ENCODE measurements at places on chromosomes 5 and 9. TPM values are rescaled to one million over a fixed set of nuclear protein-coding genes. Genes with fewer than 3 reads are reported as not detected.
A peak's percentile ranks its signal among the peaks of the same experiment; 100 is the strongest.

GRCh38 chr9:123250504-123250903 lies 17.9 kb downstream of the STRBP start:
- DNase-seq, result no peak

Gene COL15A1
- total RNA-seq, result 3.4 TPM

GRCh38 chr9:137798142-137798541 lies 79.4 kb upstream of the CACNA1B start:
- no peak for DNase-seq

Gene QRFP
- not detected for total RNA-seq

Gene C9orf152
- 0.41 TPM for total RNA-seq

Gene ABLIM3
- 47.7 TPM for total RNA-seq

GRCh38 chr9:1454616-1455347 lies 404.6 kb downstream of the DMRT2 start:
- no peak for DNase-seq

GRCh38 chr9:78781681-78782080 lies 484.8 kb downstream of the PSAT1 start:
- no peak for DNase-seq

GRCh38 chr9:1876891-1877496 lies 138.2 kb upstream of the SMARCA2 start:
- DNase-seq, result no peak

Gene FAM153A
- total RNA-seq, result 0.40 TPM

GRCh38 chr9:136902259-136902821 lies 16.0 kb downstream of the TRAF2 start:
- DNase-seq, result peak; percentile 19

- no peak for DNase-seq
Measured at GRCh38 chr9:136327304-136327974, at the start of gene GPSM1. Gene GPSM1 (plus strand): TSS chr9:136327539. CDS start chr9:136327696, 157 bp downstream.

- no peak for DNase-seq
Measured at GRCh38 chr5:145904743-145905142, 31.6 kb upstream of the SH3RF2 start.

DNA sequence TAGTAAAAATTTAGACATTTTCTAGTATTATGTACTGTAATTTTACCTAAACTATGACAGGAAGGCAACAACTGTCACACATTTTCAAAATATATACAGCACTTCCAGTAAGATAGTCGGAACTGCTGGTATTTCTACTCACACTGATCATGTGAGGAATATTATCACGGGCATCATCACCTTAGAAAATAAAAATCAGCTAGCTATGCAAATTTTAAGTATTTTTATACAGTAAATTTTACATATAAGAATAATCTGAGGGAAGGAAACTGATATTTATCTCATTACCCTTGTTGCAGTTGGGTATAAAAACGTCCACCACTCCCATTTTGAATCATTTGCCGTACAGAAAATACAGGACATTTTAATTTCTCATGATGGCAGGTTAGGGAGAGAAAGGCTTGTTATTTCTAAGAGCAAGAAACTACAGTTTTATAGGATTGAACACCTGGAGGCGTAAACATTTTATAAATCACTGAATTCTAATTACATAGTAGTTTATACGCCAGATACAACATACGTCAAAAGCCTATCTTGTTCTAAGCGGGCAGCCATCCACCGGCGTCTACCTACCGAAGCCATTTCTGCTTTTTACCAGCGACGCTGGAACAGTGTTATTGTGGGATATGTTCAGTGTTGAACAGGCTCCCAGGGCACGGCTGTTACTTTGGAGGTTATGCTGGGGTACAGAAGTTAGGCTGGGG lies 729 bp upstream of the TNPO1 start:
- no peak for DNase-seq

Gene PCDHGB7
- total RNA-seq, result 10.9 TPM

DNA sequence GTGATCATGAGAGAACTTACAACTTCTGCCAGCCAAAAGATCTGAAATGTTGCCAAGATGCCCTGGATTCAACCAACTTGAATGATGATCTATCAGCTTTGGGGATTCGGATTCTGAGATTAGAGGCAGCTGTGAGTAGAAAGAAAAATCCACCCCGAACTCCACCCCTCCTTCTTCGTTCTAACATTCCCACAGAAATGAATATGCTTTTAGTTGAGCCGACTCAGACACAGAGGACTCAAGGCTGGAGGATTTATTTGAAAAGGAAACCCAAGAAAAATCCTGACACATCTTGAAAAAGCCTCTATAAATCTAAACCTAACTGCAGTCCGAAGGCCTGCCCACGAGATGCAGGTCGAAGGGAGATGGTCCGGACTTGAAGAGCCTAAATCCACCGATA lies 275.0 kb downstream of the GAS1 start:
- no peak for DNase-seq

DNA sequence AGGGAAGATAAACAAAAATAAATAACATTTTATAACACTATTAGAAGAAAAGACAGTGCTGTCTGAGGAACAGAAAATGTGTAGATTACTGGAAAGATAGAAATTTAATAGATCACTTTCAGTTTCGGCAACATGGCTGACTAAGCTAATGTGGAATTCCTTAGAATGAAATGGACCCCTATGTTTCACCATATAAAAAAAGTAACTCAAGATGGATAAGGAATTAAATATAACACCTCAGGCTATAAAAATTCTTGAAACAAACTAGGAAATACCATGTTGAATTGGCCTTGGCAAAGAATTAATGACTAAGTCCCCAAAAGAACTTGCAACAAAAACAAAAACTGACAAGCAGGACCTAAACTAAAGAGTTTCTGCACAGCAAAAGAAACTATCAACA lies 558.3 kb downstream of the CHSY3 start:
- no peak for DNase-seq

Gene AP3S1
- total RNA-seq, result 199 TPM

DNA sequence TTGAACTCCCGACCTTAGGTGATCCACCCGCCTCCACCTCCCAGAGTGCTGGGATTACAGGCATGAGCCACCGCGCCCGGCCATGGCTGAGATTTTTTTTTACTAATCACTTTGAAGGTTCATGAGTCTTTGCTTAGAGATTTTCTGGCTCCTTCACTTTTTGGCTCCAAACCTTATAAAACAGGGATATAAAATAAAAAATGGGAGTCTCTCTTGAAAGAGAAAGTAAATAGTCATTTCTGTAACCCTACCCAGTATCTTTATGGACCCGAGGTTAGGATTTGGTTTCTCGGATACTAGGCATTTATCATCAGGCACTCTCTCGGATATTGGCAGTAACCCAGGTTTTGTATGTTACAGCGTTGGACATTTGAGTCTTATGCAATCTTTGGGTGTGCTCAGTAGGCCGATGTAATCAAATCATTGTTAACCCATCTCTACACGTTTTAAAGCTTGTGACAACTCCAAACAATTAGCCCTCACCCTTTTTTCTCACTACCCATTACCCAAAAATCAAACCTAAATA lies 25.3 kb downstream of the STXBP1 start:
- no peak for DNase-seq

Gene ASTN2
- not detected for total RNA-seq

DNA sequence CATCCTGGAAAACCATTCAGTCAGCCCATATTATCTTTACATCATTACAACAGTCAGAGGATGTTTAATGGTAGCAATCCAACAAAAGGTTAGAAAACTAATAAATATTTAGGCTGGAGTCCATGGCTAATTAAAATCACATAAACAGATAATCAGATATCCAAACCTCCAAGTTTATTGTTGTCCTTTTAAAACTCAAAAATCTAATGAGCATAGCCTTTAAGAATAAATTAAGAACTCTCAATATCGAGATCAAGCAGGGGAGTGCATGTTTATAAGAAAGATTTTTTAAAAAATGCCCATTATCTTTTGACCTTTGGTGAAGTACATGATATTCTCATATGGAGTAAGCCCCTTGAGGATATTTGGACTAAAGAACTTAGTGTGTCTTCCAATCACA lies 842.9 kb upstream of the SEMA6A start:
- DNase-seq, result no peak

Gene CCDC192
- not detected for total RNA-seq

Gene PTGS1
- 26.2 TPM for total RNA-seq

DNA sequence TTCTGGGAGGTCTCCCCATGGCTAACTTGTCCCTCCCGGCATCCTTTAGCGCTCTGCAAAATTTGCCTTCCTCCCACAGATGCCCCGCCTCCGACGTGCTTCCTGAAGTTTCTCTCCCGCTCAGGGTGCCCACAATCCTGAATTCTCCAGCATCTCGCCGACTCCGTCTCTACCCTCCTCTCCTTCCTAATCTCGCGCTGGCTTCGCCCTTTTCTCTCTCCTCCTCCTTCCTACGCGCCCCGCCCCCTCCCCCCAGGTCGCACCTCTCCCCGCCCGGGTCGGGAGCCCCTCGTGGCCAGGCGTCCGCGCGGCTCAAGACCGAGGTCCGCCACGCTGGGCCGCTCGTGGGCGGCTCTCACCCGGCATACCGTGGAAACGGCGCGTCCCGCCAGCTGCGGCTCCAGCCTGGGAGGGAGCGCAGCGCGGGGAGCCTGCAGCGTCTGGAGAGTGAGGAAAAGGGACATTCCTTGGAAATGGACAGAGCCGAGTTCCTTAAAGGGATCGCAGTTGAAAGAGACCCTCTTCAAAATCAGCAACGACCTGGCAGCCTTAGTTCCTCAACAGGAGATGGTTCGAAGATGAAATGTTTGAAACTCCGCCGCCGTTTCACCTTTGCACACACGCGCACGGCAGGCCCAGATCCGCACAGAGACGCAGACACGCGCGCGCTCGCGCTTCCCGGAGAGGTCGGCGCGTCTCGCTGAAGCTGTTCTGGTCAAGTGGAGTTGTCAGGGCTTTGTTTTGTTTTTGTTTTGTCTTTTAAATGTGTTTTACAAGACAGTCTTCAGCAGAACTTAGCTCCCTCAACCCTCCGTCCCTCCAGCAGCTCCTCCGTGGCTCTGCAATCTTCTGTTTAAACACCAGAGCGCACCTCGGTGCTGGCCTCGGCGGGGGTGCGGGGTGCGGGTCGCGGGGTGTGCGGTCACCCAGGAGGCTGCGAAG lies 5.0 kb upstream of the IRX2 start:
- DNase-seq, result no peak

Gene CRB2
- total RNA-seq, result not detected

DNA sequence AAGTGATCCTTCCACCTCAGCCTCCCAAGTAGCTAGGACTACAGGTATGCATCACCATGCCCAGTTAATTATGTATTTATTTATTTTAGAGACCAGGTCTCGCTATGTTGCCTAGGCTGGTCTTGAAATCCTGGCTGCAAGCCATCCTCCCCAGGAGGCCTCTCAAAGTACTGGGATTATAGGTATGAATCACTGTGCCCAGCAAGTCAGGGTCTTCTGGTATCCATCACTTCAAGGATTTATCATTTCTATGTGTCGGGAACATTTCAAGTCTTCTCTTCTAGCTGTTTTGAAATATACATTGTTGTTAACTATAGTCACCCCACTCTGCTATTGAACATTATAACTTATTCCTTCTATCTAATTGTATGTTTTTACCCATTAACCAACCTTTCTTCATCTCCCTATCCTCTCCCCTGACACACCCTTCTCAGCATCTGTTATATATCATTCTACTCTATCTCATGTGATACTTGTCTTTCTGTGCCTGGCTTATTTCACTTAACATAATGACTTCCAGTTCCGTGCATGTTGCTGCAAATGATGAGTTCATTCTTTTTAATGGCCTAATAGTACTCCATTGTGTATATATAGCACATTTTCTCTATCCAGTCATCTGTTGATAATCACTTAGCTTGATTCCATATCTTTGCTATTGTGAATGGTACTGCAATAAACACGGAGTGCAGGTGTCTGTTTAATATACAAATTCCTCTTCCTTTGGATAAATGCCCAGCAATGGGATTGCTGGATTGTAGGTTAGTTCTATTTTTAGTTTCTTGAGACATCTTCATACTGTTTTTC lies 26.4 kb downstream of the UTP15 start:
- DNase-seq, result no peak

DNA sequence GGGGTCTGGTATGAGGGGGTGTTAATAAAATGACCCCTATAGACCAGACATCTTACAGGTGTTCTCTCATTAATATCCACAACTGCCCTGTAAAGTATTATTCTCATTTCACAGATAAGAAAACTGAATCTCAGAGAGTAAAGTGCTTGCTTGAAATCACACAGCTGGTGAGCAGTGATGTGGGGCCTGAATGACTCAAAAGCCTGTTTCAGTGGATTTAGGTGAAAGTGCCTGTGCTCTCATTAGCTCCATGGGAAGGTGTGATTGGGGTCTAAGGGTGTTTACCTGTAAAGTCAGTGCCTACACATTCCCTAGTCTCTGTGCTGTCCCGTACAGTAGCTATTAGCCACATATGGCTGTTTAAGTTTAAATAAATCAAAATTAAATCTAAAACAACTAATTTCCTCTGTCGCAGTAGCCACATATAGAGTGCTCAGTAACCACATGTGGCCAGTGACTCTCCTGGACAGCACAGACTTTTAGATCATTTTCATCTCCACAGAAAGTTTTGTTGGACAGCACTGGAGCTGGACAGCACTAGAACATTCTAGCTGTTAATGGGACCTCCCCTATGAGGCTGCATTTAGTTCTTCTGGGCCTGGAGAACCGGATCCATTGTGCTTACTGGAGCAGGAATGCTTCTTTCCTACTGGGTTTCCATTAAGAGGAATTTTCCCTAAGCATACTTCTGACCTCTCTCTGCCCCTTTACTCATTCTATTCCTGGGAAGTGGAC lies 52.5 kb upstream of the SEMA6A start:
- no peak for DNase-seq

Gene ACOT12
- not detected for total RNA-seq

- DNase-seq, result no peak
Measured at GRCh38 chr9:28587052-28587451, 1013.8 kb upstream of the C9orf72 start.

DNA sequence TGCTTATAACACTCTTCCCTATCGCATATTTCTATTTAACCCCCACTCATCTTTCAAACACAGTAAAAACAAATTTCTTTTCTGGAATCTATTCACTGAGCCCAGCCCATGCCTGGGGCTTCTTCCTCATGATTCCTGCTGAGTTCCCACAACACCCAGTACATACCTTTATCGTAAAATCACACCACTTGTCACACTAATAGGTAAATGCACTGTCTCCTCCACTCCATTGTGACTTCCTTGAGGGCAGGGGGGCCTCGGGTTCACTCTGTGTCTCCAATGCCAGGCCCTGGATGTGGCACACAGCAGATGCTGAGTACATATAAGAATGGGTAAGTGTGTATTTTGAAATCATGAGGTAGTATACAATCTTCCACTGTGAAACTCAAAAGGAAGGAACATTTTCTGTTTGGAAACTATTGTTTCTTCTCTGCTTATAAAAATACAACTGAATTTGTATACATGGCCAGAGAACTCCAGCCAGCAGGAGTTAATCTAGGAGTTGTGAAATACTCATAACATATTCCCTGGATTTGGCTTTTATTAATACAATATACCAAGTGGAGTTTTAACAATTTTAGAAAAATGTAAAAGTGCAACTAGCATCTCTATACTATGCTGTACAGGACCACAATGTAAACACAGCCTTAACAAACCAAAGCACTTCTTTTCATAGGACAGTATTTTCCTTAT lies 7.2 kb downstream of the PLK2 start:
- no peak for DNase-seq

DNA sequence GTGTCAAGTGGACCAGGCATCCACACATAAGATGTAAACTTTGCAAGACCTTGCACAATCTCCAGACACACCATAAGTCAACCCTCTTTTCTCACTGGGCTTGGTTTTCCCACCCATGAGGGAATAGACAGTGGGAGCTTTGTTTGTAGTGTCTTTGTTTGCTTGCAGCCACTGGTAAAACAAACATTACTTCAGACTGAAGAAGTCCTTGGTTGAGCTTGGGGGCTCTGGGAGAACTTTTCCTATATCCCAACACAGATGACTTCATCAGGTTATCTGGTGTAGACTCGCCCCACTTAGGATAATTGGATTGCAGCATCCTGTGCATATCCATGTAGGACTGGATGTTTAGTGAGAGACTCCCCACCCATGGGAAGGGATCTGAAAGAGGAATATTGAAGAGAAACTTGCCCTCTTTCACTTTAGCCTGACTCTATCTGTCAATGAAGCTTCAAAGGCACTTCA lies 11.5 kb upstream of the ADGRV1 start:
- DNase-seq, result no peak
